ENCODE measurements at places on chromosomes 6 and 20.

- no peak for DNase-seq
These were observed 6.3 kb downstream of the SCML4 start for GRCh38 chr6:107817784-107818183.

DNA sequence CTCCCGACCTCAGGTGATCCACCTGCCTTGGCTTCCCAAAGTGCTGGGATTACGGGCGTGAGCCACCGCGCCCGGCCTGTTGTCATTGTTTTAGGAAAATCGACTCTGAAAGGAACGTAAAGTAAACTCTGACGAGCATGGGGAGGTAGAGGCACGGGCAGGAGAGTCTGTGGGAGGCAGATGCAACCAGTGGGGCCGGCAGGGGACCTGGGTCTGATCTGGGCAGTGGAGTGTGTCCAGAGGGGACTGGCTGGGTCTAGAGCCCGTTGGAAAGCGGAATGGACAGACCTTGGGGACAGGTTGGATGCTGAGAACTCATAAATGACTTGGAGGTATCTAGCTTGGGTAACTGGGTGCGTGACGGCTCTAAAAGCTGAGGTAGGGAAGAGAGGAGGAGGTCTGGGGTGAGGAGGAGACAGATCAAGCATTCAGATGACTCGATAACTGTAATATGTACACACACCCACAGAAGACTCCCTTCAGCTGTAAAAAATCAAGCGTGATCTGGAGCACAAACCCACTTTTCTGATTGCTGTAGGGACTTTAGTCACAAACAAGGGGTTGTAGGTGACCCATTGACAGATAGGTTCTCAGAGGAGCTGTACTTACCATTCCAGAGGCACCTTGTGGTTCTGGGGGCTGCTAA, 22.4 kb downstream of the MANBAL start:
- no peak for DNase-seq

- DNase-seq: no peak
These were observed 338.5 kb downstream of the HACE1 start for GRCh38 chr6:104521176-104521575.

DNA sequence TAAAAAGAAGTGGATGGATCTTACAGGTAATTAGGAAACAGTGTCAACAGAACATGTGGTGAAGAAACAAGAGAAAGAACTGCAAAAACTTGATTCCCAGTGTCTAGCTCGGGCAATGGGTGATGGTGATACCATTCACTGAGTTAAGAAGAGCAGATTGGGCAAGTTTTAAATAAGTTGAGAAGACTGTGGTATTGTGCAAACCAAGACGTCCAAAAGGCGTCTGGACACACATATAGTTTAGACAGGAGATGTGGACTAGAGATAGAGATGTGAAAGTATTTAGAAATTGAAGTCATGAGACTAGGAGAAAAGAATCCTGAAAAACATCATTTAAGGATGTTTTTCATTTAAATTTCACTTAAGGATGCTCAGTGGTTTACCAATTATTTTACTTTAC, 53.9 kb downstream of the CDK19 start:
- DNase-seq: no peak

GRCh38 chr6:117600008-117600743, 2.1 kb downstream of the GOPC start:
- no peak for DNase-seq

DNA sequence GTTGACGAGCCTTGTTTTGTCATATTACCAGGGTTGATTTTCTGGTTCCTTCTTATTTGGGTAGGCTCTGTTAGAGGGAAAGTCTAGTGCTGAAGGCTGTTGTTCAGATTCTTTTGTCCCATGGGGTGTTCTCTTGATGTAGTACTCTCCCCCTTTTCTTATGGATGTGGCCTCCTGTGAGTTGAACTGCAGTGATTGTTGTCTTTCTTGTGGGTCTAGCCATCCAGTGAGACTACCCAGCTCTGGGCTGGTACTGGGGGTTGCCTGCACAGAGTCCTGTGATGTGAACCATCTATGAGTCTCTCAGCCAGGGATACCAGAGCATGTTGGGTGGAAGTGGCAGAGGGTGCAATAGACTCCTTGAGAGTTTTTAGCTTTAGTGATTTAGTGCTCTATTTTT, 680.6 kb downstream of the RFPL4B start:
- DNase-seq: no peak

GRCh38 chr20:44748005-44748370, 2.3 kb downstream of the KCNK15 start:
- no peak for DNase-seq

DNA sequence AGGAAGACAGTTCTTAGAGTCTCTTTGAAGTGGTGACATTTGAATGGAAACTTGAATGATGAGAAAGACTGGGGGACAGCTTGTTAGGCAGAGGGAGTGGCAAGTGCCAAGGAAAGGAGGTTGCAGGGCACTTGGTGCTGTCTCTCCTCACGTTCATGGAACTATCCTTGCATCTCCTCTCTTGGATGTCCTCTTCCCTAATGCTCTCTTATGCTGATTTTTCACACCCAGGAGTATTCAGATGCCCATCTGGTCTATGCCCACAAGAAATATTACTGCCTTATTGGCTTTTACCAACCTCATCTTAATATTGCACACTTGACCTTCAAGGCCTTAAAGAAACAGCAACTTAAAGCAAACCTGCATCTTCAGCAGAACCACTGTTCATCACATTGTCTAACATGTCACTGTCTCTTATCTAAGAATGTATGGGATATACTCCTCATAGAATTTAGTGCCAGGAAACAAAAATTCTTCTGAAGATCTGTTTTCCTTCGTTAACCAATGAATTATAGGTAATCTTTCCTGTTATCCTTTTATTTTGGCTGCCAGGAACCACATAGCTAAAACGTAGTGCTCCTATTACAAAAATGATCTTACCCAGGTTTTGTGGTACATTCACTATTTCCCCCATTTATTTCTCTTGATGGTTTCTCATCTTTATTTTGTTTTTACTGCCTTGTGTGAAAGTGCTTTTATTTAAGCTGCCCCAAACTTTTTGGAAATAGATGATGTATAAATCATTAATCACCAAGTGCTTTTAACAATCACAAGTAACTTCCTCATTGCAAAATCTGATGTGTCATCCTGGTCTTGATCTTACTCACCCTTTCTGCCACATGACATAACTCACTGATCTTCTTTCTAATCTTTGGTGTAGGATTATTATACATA, 12.8 kb downstream of the RGS17 start:
- DNase-seq: no peak

DNA sequence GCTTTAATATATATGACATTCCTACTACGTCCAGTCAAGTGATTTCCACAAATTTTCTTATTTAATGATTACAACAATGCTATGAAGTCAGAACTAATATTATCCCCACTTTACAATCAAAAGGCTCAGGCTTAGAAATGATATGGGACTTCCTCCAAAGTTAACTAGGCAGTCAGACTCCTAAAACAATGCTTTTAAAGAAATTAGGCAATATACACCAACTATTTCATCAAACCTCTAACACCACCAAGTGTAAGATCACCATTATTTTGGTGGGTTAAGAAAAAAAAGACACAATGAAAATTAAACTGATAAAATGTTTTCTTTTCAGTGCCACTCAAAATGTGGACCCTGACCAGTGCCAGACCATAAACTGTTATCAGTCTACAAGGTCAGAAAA, 256.1 kb upstream of the RUNX2 start:
- DNase-seq: no peak

GRCh38 chr6:12570461-12571030, 146.0 kb upstream of the PHACTR1 start:
- DNase-seq: no peak

DNA sequence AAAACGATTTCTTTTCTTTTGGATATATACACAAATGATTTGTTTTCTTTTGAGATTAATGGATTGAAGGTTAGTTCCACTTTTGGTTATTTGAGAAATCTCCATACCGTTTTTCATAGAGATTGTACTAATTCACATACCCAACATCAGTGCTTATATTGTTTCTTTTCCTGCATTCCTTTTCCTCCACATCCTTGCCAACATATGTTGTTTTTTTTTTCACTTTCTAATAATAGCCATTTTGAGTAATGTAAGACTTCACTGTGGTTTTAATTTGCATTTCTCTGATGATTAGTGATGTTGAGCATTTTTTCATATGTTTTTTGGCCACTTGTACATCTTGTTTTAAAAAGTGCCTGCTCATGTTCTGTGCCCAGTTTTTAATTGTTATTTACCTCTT, 846.4 kb upstream of the EYS start:
- no peak for DNase-seq

GRCh38 chr6:43739642-43740091, 30.3 kb upstream of the VEGFA start:
- DNase-seq: no peak
